Omental fat pad (tissue), 4 donors: ENCODE measurements at places on chromosomes 5 and 9. TPM values are rescaled to one million over a fixed set of nuclear protein-coding genes. Genes with fewer than 3 reads are reported as not detected.

Gene RANBP3L
- total RNA-seq: 3.5 TPM

Gene PLAC8L1
- total RNA-seq: not detected

Gene DAPK1
- 101 TPM for total RNA-seq

Gene OR1J2
- not detected for total RNA-seq

Gene LPCAT1
- total RNA-seq: 32.5 TPM

Gene BNC2
- total RNA-seq: 19.0 TPM

Gene SRP19
- 38.6 TPM for total RNA-seq

DNA sequence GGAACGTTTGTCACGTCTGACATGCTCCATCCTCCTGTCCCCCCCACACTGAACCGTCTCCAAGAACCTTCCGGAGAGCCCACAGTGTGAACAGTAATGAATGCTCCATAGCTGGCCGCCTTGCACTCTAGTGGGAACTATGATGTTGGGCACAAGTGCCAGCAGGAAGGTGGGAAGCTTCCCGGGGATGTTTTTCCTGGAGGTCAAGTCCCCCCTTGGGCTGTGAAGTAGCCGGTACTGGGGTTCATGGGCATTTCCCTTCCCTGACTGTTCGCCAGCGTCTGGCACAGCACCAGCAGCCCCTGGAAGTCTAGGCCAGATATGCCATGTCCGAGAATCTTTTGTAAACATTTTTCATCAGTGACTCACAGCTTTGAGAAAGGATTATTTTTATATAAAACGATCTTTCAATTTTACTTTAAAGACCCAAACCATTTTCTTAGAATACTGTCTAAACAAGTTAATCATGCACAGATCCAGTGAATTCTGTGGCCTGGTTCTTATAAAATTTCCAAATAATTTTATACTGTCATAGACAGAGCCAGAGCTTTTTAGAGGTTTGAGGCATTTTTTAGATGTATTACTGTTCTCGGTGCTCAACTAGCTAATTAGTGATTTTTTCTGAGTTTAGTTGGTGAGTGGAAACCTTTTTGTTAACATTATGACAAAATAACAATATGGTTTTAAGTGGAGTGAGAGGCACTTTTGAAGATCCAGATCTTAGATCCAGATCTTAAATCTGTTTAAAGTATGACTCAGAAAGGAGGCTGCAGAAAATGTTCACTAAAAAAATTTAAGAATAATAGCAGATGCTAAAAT lies 11.6 kb downstream of the ABL1 start:
- peak; percentile 72 for DNase-seq

GRCh38 chr5:179862891-179863290 lies 4.3 kb upstream of the MRNIP start:
- DNase-seq: no peak

DNA sequence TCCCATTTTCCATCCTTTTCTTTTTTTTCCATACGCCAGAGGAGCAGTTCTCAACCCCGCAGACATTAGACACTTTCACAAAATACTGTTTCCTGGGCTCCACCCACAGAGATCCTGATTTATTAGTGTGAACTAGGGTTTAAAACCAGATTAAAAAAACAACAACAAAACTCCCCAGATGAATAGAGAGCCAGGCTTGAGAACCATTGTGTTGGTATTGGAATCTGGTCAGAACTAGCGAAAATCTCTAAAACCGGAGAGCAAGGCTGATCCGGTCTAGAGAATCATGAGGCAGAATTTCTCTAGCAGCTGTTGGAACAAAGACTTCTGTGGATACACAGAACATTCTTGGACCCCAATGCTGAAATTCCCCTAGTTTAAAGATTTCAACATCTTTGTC lies 173.0 kb downstream of the PCSK1 start:
- DNase-seq: no peak

- no peak for DNase-seq
Measured at GRCh38 chr5:158450751-158451171, 591.8 kb upstream of the CLINT1 start.

DNA sequence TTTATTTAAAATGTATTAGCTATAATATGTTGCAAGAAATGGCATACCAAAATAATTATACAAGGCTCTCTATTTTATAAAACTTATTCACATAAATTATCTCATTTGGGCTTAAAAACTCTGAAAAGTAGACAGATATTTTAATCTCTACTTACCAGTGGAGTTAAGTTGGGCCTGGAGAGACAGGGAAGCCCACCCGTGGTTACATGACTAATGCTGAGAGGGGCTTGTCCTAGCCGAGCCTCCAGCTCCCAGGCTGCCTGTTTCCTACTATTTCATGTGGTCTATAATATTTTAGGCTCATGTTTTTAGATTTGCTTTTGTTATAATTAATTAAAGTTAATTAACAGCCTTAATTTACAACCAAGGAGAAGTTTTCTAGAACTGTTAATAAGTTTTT lies 20.9 kb upstream of the ASPN start:
- no peak for DNase-seq

GRCh38 chr5:36756848-36757247 lies 119.7 kb upstream of the NIPBL start:
- DNase-seq: no peak

GRCh38 chr5:100777680-100778300 lies 125.3 kb downstream of the ST8SIA4 start:
- DNase-seq: no peak

- no peak for DNase-seq
Measured at GRCh38 chr9:3285365-3286161, 240.2 kb downstream of the RFX3 start.

- no peak for DNase-seq
Measured at GRCh38 chr5:90173299-90174030, 236.1 kb downstream of the CETN3 start.

GRCh38 chr5:22611327-22611726 lies 241.8 kb downstream of the CDH12 start:
- DNase-seq: no peak
